ENCODE measurements at places on chromosomes 6 and 20.
A peak's percentile ranks its signal among the peaks of the same experiment; 100 is the strongest.

- peak; percentile 29 for DNase-seq
Measured at GRCh38 chr6:145929037-145929633, 35.0 kb downstream of the SHPRH start.

- no peak for DNase-seq
Measured at GRCh38 chr20:51398552-51398951, 144.0 kb downstream of the NFATC2 start.

- DNase-seq, result peak; percentile 47
Measured at GRCh38 chr6:41167173-41167963, 4.5 kb upstream of the TREM2 start.

- DNase-seq, result no peak
Measured at GRCh38 chr6:35049900-35050756, 91.0 kb downstream of the TCP11 start.

- no peak for DNase-seq
Measured at GRCh38 chr20:20582734-20583133, 129.7 kb downstream of the RALGAPA2 start.

DNA sequence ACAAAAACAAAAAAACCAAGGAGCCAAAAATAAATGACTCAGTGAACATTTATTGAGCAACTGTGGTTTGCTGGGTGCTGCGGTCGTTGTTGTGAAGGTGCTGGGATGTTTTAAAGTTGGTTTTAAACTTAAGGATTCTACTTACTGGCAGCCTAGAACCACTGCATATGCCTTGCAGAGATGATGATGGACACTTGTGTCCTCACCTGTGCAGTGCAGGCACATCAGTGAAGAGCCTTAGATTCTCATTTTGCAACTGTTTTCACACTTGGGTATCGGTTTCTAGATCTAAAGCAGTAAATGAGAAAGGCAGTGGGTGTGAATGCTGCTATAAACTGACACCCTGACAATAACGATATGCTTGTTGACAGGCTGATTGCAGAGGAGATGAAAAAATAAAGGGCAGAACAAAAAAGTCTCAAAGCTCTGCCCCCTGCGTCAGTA, 68.8 kb downstream of the UTRN start:
- no peak for DNase-seq

GRCh38 chr6:112189494-112189893, 64.9 kb downstream of the LAMA4 start:
- peak; percentile 29 for DNase-seq

DNA sequence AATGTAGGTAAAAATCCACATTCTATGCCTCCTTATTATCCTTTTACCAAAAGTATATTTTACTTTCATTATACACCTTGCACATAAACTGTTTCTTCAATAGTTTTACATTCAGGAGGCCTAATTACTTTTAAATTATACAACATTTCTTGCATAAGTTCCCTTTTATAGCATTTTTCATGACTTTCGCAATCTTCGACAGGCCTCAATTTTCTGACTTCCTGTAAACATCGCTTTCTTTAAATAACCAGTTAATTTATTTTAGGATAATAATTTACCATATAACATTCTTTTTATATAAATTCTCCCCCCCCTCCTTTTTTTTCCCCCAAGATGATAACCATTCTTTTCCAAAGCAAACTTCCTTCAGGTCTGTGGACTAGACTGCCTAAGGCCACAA, 9.2 kb downstream of the SLC35A1 start:
- no peak for DNase-seq
